Fibroblast of gingiva (primary cell): ENCODE measurements at places on chromosomes 2 and 18.

GRCh38 chr18:57727952-57728807 is 74.9 kb downstream of the ATP8B1 start:
- no peak for DNase-seq

DNA sequence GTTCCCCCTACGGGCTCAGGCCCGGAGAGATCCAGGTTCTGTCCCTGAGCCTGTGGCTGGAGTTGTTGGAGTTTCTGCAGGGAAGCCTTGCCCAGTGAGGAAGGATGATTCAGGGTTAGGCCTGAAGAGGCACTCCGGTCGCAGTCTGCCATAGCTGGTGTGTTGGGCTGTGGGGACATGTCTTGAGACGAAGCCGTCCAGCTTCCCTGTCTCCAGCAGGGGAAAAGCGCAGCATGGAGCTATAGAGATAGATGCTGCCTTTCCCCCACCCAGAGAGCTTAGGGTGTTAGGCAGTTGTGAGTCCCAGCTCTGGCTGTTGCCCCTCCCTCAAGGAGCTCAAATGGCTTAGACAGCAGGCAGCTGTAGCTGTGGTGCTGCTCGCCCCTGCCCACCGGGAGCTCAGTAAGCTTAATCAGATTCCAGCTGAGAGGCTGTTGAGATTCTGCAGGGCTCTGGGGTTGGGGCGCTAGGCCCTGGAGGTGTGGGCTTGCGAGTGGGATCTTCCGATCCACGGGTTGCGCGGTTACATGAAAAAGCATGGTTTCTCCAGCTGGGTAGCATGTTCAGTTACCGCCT is 103.9 kb downstream of the PMAIP1 start:
- DNase-seq: no peak

- DNase-seq: peak; percentile 46
Observed at GRCh38 chr18:40056079-40056692, 1898.8 kb upstream of the PIK3C3 start.

- DNase-seq: no peak
Observed at GRCh38 chr18:32138332-32138982, 46.8 kb downstream of the RNF138 start.

DNA sequence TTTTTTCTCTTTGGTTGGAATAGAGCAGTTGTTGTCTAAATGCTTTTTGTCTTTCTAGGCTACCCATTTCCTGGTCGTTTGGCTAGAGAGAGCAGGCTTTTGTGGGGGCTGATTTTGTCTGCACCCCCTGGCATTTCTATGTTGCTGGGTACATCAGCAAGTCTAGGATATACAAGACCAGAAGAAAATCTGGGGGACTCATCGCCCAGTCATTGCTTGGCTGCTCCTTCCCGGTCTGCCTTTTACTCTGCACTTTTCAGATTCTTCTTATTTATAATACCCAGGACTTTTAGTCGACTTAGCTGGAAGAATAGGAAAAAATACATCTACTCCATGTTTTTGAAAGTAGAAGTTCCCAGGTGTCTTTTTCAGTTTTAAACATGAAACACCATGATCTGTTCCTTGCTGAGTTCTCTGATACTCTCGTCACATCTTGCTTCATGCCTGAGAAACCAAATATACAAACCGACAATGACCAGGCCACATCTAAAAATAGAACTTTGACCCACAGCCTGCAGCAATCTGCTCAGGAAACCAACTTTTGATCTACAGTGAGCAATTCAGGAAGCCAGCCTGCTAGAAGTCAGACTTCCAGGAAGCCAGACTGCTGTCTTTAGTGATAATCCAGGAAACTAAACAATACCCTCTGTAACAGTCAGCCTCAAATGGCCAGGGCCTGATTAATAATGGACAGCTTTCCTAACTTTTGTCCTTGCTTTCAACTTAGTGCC is 163.8 kb upstream of the MEX3C start:
- no peak for DNase-seq

DNA sequence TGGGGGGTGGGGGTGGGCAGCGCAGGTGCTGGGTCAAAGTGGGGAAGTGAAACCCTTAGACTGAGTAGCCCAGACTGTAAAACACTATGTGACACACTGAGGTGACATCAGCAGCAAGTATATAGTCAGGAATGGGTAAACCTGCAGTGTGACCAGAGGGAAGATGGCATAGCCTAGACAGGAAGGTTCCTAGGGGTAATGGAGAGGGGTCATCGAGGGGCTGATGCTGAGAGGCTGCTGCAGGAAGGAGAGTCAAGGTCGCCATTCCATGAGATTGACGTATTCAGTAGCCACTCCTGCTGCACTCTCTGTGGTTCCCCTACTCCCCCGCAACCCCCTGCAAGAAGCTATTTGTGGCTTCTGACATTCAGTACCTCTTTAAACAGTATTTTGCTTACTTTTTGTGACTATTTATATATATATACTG is 111.7 kb downstream of the CHST9 start:
- DNase-seq: no peak

GRCh38 chr18:25166113-25166512 is 185.9 kb downstream of the ZNF521 start:
- no peak for DNase-seq

DNA sequence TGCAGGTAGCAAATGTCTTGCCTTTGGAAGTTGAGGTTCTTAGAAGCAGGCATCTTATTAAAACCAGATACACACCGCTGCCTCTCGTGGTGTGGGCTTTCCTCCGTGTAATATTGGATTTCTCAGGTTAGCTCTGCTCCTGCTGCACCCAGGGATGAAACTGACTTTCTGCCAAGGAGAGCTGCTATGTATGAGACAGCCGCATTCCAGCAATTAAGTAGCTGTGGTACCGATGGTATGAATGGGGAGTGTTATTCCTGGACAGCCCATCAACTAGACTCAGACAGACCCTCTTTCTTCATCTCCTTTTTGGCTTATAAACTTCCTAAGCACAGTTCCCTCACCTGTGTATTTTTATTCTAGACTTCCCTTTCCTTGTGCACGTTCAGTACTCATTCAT is 6.8 kb upstream of the EHD3 start:
- DNase-seq: no peak

DNA sequence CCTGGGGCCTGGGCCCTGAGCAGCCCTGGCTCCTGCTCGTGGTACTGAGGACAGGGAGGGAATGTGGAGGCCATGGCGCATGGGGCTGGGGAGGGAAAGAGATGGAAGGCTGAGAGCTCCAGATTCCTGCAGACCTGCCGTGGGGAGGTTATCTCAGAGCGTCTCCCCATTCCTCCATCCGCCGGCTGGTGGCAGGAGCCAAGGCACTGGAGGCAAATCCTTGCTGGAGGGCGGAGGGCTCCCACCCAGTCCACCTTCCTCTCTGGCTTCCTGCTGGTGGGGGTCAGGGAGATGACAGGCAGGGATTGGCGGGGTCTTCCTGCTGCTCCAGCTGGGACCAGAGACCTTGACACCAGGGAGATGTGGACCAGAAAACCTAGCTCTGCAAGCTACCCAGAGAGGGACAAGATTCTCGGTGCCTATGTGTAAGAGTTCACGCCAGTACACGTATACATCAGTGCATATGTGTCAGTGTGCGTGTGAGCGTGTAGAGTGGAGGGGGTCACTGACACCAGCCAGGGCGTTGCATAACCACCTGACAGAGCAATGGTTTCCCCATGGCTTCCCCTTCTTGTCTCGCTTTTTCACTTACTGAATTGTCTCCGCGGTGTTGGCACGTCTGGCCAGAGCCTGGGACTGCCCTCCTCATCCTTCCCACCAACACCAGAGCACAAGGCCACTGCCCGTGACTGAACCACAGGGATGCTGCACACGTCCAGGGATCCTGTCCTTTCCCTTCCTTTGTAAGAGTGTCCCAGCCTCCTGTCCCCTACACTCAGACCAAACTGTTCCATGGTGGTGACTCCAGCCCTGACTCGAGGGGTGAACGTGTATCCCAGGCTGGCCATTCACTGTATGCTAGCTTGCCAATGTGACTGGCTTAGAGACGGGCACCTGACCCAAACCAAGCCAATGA is 15.8 kb upstream of the SEMA4C start:
- DNase-seq: no peak

GRCh38 chr18:62209046-62209445 is 22.0 kb downstream of the RELCH start:
- peak; percentile 33 for DNase-seq

GRCh38 chr18:79283929-79284328 is 111.8 kb upstream of the NFATC1 start:
- no peak for DNase-seq

DNA sequence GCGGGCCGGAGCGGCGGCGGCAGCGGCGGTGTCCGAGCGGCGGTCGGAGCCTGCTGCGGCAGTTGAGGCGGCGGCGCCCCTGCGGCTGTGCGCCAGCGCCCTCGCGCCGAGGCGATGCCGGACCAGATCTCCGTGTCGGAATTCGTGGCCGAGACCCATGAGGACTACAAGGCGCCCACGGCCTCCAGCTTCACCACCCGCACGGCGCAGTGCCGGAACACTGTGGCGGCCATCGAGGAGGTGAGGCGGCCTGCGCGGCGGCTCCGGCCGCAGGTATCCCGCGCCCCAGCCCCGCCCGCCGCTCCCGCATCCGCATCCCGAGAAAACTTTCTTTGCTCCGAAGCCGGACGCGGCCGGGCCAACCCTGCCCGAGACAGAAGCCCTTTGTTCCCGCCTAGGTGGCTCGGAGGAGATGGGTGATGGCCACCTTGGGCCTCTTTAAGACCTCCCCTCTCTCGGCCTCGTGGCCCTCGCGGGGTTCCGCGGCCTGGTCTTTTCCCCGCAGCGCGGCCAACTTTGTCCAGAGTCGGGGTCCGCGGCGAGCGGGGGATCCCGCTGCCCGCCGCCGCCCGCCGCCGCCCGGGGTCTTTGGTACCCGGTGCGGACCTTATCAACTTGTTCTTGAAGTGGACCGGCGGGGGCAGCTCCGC is 504 bp downstream of the ASAP2 start:
- no peak for DNase-seq

DNA sequence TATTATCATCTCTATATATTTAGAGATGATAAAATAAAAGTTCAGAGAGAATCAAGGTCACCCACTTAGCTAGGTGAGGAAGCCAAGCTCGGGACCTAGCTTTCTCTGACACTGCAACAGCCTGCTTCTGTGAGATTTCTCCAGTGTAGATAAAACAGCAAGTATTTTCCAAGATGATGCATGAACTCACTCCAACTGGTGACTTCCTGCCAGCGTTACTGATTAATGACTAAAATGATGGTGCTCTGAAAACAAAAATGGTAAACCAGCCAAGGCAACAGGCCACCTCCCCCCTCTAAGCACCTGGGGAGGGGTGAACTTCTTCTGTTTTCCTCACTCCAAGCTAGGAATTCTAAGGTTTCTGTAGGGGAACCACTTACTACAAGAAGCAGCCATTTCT is 510.2 kb upstream of the ID2 start:
- DNase-seq: no peak

GRCh38 chr2:68244456-68244855 is 7.9 kb downstream of the PPP3R1 start:
- no peak for DNase-seq

- DNase-seq: no peak
Observed at GRCh38 chr2:13030606-13031005, 313.9 kb downstream of the TRIB2 start.

DNA sequence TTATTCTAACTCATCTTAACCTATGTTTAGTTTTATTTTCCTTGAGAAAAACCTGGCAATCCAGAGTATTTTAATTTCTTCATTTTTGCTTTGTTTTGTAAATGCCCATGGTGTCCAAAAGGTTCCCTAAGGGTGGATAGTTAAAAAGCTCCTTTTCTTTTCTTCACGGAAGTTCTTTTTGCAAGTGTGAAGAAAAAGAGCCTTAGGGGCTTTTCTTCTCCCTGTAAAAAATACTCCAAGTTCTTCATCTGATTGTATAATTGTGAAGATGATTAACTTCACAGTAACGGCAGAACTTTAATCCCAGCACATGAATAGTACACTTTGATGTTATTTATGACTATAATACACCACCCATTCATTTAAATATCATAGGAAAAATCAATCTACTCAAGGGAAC is 530.2 kb upstream of the LINC00305 start:
- DNase-seq: no peak
